CD4-positive, alpha-beta T cell (primary cell): ENCODE measurements at places on chromosomes 5 and 9. TPM values are rescaled to one million over a fixed set of nuclear protein-coding genes. Genes with fewer than 3 reads are reported as not detected.

The PHPT1 gene
- total RNA-seq, result 17.8 TPM

The RELL2 gene
- total RNA-seq, result 10.9 TPM

The LRRC19 gene
- total RNA-seq, result not detected

The CD14 gene
- 1.7 TPM for total RNA-seq

- no peak for DNase-seq
These were observed 1864.1 kb downstream of the EFNA5 start for GRCh38 chr5:105806596-105806995.

GRCh38 chr5:135133698-135134515, 99.9 kb upstream of the PITX1 start:
- no peak for DNase-seq

DNA sequence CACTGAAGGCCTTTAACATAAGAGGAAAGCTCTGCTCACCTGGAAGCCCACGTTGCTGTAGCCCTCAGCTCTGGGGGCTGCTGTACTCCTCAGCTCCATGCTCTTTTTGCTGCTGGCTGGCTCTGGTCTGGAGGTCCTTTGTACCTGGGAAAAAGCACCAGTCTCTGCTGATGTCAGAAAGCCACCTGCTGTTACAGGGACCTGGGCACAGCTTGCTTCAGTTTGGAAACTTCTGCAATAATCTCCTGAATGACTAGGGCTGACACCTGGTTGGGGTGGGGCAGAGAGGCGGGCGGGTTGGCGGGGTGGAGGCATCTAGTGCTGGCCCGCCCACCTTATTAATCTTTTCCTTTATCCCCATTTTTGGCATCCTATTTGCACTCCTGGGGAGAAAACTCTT, at the start of gene SLC28A3:
TSS of gene SLC28A3 (minus strand) at position 224 of the 400 bp plus-strand sequence. CDS start at position 99, 125 bp downstream.
- DNase-seq, result no peak

DNA sequence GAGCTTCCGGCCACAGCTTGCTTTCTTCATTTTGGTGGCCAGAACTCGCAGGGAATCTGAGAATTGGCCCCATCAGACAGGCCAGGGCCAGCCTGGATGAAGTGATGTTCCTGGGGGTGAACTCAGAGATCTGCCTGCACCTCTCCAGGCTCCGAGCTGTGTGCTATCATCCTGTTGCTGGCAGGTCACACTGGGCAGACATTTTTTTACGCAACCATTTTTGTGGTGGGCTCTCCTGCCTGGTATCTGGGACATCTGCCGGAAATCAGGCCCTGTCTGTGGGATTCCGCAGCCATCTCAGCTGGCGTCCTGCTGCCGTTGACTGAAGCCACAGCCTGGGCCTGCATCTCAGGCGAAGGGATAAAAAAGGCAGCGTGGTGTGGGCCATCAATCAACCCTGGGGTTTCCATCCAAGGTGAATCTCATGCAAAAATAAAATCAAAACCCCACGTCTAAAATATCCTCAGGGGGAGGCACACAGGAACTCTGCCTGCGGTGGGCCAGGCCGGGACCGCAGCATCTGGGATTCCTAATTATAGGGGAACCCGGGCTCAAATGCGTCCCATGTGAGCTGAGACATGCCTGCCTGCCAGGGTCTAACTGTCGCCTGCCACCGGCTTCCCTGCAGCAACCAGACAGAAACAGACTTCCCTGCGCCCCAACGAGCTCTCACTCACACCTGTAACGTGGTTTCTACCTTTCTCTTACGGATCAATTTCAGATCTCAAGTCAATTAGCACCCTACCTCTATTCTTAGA, 174.3 kb downstream of the SYK start:
- DNase-seq, result no peak

DNA sequence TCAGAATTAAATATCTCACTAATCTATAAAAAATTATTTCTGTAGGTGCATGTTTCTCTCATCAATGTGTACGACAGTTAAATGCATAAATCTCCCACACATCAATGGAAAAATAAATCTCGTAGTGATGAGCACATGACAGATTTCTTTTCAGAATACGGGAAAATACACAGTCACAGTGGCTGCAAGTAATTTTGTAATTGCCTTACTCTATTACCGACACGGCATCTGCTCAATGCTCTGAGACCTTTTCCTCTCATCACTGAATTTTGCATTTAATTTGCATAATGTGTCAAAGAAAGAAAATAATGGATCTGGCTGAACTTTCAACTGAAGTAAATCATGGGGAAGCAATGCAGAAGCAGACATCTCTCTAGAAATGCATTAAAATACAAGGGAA, 37.2 kb downstream of the PDE4D start:
- DNase-seq, result no peak

GRCh38 chr9:3238236-3238635, 287.6 kb downstream of the RFX3 start:
- DNase-seq, result no peak

DNA sequence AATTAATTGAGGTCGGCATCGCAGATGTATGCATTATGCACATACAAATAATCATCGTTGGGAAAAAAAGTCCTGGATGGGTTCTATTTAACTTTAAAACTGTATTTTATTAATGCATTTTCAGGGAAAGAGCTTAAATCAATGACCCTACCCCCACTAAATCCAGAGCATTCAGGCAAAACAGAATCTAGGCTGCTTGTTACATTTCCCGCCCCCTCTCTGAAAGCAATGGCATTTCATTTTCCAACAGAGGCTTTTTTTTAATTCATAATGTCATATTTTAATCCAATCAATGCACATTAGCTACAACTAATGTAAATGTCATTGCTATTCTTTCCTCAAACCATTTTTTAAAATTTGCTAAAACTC, 117.4 kb upstream of the GRIA1 start:
- no peak for DNase-seq

DNA sequence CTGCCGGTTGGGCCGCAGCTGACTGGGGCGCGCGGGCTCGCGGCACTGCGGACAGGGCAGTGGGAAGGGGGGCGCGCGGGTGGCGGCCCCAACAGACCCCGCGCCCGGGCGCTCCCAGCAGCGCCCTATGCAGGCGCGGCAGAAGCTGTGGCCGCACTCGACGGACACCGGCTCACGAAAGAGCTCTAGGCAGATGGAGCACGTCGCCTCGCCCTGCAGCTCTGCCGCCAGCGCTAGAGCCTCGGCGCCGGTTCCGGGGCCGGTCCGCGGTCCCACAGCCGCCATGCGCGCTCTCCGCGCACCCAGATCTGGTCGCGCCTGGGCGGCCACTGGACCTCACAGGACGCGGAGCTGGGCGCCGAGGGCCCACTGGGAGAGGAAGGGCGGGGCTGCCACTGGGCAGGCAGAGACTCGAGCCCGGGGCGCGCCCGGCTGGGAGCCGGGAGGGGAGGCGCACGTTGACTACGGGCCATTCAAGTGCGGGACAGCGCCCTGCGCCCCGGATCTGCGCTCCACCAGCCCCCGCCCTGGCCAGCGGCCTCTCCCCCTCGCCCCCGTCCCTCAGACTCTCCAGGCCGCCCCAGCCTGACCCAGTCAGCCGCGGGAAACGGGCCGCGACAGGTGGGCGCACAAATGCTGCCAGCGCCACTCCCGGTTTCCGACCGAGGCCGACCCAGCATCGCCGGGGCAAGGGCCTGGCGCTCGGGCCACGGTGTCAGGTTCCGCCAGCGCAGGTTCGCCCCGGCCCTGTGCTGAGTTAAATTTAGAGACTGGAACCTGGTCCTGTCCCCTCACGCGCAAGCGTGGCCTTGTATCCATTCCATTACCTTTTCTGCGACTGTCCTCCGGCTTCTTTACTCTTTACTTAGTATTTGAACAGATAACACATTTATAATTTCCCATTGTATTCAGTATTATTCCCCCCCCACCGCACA, at the start of gene TRIM7:
TSS of gene TRIM7 (minus strand) at position 371 of the 935 bp plus-strand sequence. CDS start at position 285, 86 bp downstream.
- DNase-seq, result no peak

GRCh38 chr9:32606811-32607210, 28.7 kb downstream of the TAF1L start:
- DNase-seq, result no peak

- DNase-seq, result no peak
These were observed 67.0 kb downstream of the RIC1 start for GRCh38 chr9:5695860-5696259.

DNA sequence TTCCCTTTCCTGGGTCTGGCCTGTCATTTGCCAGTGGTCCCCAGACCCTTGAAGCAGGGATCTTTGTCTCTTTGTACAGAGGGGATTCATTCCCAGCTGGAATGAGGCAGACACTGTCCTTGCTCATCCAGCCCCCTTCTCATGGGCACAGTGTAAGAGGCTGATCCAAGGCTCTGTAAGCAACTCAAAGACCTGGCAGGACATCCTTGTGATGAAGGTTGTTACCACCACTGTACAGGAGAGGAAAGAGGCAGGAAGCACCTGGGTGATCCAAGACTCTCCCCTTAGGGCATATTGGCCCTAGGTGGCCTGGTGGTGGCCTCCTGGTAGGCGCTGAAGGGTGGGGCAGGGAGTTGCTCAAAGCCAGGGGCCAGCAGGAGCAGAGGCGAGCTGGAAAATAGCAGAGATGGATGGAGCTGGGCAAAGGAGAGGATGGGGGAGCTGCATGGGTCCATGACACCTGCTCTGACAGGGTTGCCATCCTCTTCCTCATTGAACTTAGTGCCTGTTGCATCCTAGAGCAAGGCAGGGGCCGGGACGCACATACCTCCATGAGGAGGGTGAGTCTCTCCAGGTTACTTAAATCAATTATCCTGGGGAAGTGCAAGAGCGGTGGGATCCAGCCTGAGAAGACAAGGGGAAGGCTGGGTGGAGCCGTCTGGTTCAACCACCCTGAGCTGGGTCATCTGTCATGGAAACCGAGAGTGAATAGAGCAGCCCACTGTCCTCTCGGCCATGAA, 9.8 kb upstream of the GADD45G start:
- no peak for DNase-seq

- DNase-seq, result no peak
These were observed 979.9 kb upstream of the DMAC1 start for GRCh38 chr9:8779478-8779877.

GRCh38 chr5:73199671-73200070, 26.7 kb downstream of the TMEM174 start:
- DNase-seq, result no peak

- no peak for DNase-seq
These were observed 59.9 kb upstream of the ARRDC3 start for GRCh38 chr5:91443023-91443422.

- DNase-seq, result no peak
These were observed 84.0 kb downstream of the ZSWIM6 start for GRCh38 chr5:61416010-61416409.

- no peak for DNase-seq
These were observed 189.3 kb downstream of the GLIS3 start for GRCh38 chr9:4110562-4110961.

DNA sequence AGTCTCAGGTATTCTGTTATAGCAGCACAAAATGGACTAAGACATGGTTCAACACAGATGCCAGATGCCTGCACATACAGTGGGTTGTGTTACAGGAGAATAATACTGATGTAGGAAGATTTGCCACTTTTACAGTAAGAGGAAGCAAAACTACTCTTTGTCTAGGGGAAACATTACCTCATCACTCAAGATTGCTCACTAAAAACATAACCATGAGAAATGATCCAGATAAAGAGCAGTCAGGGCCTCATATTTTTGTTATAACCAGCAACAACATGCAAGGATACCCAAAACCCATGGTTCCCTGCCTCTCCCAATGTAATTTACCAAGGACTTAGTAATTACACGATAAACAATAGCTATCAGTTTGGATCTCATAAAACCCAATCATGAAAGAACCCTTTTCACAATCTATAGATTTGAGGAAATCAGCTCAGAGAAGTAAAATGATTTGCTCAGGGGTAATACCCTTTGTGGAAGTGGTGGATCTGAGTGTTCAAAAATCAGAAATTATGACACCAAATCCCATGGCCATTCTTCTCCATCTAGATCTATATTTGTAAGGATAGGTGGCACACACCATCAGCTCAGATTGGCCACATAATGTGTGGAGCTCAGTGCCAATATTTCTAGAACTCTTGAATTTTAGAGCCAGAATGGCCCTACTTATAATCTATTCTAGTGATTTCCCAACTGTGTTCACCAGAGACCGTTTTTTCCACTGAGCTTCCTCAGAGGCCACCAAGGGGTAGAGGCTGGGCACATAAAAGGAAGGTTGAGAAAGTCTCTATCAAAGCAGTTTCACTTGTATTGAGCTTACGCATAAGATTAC, 27.8 kb downstream of the DPYSL3 start:
- no peak for DNase-seq

DNA sequence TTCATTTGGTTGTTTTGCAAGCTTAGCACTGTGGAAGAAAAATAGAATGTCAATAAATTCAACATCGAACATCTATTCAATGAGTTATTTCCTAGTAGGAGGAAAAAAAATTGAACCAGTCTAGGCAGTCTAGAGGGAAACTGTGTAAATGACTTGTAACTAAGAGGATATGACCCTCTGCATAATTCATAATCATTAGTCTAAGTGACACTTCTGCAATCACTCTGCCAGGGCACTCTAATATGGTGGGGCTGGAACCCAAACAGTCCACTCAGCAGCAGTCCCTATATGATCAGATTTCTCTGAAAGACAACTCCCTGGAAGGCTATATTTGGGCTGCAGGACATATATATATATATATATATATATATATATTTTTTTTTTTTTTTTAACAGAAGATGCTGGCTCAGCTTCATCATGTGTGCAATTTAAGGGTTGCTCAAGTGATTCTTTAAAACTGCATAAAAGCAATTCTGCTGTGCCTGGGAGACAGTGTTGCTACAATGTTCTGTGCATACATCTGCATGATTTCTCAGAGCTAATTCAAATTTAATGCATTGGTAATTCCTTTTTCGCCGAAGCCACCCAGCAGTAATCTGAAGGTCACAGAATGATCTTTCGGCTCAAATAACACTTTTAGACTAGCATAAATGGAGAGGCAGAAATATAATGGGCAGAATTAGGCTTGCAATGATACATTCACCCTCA, 482.1 kb upstream of the ZNF608 start:
- no peak for DNase-seq

DNA sequence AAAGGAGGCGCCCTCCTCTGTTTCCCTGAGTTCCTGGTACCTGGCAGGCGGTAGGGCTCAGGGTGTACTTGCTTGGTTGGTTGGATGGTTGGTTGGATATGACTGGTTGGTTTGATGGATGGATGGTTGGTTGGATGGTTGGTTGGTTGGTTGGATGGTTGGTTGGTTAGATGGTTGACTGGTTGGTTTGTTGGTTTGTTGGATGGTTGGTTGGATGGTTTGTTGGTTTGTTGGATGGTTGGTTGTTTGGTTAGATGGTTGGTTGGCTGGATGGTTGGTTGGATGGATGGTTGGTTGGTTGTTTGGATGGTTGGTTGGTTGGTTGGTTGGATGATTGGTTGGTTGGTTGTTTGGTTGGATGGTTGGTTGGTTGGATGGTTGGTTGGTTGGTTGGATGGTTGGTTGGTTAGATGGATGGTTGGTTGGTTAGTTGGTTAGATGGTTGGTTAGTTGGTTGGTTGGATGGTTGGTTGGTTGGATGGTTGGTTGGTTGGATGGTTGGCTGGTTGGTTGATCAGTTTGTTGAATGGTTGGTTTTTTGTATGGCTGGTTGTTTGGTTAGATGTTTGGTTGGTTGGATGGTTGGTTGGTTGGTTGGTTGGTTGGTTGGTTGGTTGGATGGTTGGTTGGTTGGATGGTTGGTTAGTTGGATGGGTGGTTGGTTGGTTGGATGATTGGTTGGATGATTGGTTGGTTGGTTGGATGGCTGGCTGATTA, 6.5 kb upstream of the TMEM250 start:
- no peak for DNase-seq
